ENCODE measurements at places on chromosomes 12 and 14.

GRCh38 chr14:64496764-64497163 is 6.9 kb downstream of the ZBTB25 start:
- DNase-seq: no peak

GRCh38 chr12:28631831-28632230 is 441.6 kb downstream of the CCDC91 start:
- peak; percentile 4 for DNase-seq

DNA sequence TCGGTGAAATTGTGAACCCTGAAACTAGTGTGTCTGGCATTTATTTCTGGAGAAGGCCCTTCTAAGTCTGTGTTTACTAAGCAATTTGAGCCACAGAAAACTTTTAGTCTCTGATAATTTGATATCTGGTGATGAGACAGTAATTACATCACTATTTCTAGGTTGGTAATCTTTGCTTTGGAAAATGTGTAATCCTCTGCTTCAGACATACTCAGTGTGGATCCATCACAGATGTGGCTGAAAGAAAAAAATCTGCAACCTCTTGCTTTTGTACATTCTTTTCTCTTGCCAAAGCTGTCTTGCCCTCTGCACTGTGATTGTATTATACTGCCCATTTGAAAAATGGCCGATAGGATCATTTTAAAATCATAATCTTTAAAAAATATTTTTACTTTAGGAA is 78.1 kb downstream of the PELI2 start:
- peak; percentile 31 for DNase-seq

- no peak for DNase-seq
Observed at GRCh38 chr12:131509701-131510100, 201.2 kb upstream of the SFSWAP start.

- no peak for DNase-seq
Observed at GRCh38 chr14:23568021-23568599, 519 bp upstream of the AP1G2 start.

- peak; percentile 32 for DNase-seq
Observed at GRCh38 chr12:113232840-113233585, 11.7 kb downstream of the TPCN1 start.

DNA sequence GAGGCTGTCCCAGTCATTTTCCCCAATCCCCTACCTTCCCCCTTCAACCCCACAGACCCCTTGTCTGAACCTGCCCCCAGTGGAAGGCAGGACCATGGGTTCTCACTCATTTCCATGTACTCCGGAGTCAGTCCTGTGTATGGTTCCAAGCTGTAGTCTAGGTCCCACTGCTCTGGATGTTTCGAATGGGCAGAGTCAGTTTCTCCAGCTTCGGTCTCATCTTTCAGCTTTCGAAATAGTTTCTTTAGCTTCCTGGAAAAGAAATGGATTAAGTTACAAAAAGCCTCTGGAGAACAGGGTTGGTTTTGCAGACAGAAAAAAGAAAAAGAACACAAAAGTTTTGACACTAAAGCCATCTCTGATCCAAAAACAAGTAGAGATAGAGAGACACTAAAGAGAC is 167.5 kb downstream of the NTF3 start:
- DNase-seq: no peak

- DNase-seq: no peak
Observed at GRCh38 chr14:106436310-106436905, 910.0 kb downstream of the TMEM121 start.

- DNase-seq: no peak
Observed at GRCh38 chr14:77278461-77279230, 7.6 kb upstream of the NGB start.

- no peak for DNase-seq
Observed at GRCh38 chr12:86801439-86801838, 545.2 kb upstream of the MGAT4C start.

DNA sequence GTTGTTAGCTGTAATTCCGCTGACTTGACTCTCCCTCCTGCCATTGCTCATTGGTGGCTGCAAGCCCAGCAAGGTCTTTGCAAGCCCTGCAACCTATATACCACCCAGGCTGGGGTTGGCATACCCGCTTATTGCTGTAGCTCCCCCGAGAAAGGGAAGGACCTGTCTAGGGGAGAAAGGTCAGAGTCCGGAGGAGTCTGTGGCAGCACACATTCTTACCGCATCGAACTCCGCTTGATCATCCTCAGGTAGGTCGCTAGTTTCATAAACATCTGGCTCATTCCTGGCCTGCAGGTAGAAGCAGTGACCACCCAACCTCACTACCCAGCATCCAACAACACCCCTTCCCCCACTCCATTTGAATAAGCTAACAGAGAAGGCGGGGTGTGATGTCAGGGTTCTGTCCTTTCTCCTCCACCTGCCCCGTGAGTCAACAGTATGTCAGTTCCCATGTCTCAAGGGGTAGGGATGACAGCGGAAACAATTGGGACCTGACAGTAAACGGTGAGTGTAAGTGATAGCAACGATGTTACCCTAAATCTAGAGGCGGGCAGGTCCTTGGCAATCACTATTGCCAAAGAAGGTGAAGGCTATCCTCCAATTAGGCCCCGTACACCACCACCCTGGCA is 1.1 kb downstream of the DCTN2 start:
- no peak for DNase-seq

- peak; percentile 98 for DNase-seq
Observed at GRCh38 chr12:105933671-105934665, 204.8 kb downstream of the NUAK1 start.

DNA sequence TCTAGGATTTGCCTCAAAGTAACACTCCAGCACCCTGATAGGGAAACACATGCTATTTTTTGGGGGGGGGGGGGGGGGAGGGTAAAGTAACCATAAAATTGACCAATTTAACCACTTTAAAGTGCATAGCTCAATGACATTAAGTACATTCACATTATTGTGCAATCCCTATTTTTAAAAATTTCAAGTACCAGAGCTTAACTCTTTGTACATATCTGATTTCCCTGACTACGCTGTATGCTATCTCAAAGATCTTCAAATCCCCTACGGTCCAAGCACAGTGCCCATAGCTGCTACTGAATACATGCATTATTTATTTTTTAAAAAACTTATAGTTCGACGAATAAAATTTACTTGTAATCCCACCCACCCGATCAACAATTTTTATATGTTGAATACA is 63.0 kb downstream of the BCL2L14 start:
- DNase-seq: no peak

- peak; percentile 35 for DNase-seq
Observed at GRCh38 chr14:53380052-53380866, 227.1 kb upstream of the DDHD1 start.

- peak; percentile 59 for DNase-seq
Observed at GRCh38 chr12:69501154-69501895, 31.1 kb downstream of the FRS2 start.

GRCh38 chr12:2113119-2113912 is 60.5 kb downstream of the CACNA1C start:
- DNase-seq: no peak

GRCh38 chr14:50688875-50689274 is 20.8 kb upstream of the SAV1 start:
- no peak for DNase-seq

DNA sequence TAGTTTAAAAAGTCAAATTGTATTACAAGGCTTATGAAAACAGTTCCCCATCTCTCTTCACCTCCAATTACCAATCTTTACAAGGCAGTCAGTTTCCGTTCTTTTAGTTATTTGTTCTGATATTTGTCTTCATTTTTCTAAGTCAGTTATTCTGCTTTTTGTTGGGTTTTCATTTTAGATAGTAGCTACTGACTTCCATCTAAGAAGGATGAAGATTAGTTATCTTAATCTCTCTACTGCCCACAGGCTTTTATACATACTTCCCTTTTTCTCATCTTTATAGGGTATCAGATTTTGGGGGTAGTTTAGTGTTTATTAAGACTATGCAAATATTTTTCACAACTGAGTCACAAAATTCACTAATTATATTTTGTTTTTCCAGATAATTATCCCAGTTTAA is 38.4 kb downstream of the FRS2 start:
- no peak for DNase-seq

DNA sequence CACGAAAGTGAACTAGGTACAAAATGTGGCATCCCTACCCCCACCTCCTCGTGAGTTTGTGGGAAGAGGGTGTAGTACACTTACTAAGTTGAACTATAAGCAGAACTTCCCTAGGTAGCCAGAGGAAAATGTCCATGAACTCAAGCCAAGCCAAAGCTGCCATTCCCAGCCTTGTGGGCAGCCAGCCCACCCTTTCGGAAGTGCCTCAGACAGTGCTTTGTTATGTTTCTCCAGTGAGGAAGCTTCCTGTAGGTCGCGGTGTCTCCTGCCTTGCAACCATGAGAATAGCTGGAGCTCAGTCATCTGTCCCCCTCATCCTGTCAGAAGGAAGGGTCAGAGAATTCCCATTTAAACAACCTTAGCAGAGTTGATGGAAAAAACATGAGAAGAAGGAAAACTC is 266.9 kb downstream of the DUSP6 start:
- DNase-seq: no peak

- peak; percentile 34 for DNase-seq
Observed at GRCh38 chr12:113479590-113480335, 8.1 kb upstream of the LHX5 start.

DNA sequence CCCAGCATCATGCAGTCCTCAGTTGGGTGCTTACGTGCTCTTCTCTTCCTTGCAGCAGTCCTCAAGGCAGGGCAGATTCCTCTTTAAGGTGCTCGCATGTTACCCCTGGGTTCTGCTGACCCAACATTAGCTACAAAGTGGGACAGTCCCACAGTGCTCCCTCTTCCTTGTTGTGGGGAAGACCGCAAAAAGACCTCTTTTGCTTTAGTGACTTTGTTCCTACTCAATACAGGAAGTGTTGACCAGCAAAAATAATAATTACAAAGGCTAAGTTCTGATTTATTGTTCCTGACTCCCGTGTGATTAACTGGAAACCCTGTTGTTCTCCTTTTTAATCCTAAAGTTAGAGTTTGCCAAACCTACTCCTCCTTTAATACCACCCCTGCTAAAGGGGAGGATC is 13.7 kb downstream of the PIGH start:
- DNase-seq: no peak

- DNase-seq: no peak
Observed at GRCh38 chr12:86959766-86960458, 703.7 kb upstream of the MGAT4C start.

DNA sequence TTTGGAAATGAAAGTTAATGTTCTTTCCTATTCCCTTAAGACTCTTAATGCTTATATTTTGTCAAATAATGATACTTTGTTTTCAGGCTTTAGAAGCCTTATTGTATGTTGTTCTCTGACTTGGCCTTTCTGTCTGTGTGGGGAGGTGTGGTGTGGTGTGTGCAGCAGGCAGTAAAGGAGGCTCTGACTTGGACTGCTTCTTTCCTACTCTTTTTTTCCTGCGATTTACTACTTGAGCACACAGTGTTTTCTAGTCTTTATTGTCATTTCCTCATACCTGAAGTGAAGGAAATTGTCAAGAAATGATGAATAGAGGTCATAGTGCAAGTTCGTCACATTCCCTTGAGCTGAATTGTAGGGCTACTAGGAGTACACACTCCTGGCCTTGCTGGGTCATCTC is 26.9 kb downstream of the PIWIL1 start:
- DNase-seq: no peak

- no peak for DNase-seq
Observed at GRCh38 chr12:9335867-9336266, 127.7 kb upstream of the PZP start.

GRCh38 chr12:27177706-27178105 is 66.4 kb upstream of the STK38L start:
- DNase-seq: peak; percentile 90

DNA sequence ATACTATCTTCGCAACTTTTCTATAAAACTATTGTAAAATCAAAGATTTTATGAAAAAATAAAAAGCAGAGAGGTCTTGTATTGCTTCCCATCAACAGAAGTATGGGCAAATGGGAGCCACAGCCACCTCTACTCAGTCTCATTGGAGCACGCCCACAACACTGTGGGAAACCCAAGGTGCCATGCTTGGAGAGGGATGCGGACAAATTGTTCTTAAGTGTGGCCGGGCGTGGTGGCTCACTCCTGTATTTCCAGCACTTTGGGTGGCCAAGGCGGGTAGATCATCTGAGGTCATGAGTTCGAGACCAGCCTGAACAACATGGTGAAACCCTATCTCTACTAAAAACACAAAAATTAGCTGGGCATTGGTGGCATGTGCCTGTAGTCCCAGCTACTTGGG is 498.2 kb upstream of the SOX5 start:
- DNase-seq: no peak

DNA sequence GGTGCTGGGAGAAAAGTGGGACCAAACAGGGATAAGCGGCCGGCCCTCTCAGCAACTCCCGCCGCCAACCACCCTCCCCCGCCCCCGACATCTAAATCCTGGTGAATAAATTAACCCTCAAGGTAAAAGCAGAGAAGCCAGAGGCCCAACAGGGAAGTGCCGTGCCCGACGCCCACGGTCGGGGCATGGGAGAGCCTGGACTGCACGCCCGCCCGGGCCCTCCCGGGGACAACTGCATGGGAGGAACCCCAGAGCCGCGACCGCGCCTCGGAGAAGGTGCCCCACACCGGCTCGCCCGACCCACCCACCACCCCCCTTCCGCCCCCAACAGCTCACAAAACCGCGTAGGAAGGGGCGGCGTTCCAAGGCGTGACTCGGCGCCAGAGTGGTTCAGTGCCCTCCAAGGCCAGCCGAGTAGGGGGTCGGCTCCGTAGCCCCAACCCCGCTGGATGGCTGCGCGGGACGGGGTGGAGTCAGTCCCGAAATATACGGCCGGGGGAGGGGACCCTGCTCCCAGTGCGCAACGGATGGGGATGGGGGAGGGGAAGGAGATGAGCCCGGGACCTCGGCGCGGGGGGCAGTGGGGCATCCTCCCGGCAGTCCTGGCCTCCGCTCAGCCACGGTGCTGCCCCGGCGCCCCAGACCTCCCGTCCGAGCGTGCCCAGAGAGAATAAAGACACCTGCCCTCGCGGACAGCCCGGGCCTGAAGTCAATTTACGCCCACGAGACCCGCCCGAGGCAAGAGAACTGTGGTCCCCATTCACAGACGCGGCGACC is 732 bp downstream of the SLC25A29 start:
- DNase-seq: peak; percentile 25
